ENCODE measurements at places on chromosomes 4 and X. TPM values are rescaled to one million over a fixed set of nuclear protein-coding genes. Genes with fewer than 3 reads are reported as not detected.

- no peak for DNase-seq
These were observed 32.7 kb upstream of the TCEANC start for GRCh38 chrX:13620207-13620606.

DNA sequence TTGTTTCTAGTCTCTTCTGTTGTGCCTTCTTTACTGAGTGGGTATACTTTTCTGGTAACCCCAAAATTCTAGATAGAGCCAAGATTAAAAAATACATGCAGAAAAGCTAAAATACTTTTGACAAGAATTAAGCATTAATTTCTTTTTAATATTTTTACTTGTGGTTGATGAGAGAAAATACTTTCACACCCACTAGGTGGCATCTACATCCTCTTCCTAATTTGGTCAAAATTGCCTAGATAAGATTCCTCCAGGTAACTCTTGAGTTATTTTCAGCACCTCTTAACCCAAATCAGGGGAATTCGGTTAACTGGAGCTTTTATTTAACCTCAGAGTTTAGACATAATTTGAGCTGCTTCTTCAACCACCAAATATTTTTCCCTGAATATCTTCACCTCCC lies 28.4 kb upstream of the COX7B2 start:
- DNase-seq, result no peak

DNA sequence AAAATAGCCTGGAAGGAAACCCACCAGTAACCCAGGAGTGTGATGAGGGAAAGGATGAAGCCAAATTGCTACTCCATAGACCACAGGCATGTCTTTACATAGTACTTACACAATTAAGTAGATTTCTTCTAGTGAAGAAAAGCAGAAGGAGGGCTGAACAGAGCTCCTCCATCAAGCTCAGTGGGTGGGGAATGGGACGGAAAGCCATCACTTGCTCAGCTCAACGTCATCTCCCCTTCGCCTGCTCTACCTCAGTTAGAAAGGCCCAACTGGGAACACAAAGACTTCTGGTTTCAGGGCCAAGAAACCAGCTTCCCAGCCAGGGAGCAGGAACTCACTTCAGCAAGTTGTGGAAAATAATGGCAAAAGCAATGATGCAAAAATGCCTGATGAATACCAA lies 36.6 kb downstream of the ADGRG2 start:
- no peak for DNase-seq

- peak; percentile 48 for DNase-seq
These were observed 63.6 kb downstream of the STARD8 start for GRCh38 chrX:68710870-68711576.

DNA sequence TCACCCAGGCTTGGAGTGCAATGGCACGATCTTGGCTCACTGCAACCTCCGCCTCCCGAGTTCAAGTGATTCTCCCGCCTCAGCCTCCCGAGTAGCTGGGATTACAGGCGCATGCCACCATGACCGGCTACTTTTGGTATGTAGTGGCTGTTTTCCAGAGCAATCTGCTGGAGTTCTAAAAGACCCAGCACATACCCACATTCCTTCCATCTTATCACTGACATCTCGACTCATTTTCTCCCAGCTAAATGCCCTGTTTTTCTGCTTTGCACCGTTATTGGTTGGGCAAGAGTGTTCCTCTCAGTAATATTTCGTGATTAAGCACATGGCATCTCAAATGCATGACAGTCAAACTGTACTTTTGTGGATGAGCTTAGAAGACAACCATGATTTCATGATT lies 53.7 kb downstream of the PRKX start:
- no peak for DNase-seq

DNA sequence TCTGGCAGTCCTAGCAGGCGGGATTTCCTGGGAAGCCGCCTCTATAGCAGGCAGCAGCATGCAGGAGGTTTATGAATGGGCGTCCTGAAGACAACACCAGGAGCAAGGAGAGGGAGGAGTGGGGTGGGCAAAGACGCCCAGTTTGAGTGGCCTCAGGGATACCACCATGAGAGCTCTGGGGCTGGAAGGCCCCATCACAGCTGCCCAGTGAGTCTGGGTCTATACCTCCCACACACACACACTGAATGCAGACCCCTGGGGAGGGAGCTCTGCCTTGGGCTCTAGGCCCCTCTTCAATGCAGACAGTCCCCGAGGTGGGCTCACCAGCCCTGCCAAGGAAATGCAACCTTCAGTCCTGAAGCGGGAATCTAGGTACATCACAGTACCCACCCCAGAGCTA lies 98.6 kb downstream of the AFAP1 start:
- DNase-seq, result no peak

- DNase-seq, result no peak
These were observed 174.8 kb upstream of the CXCL13 start for GRCh38 chr4:77430847-77431246.

The CLDN22 gene
- not detected for total RNA-seq

The GYPE gene
- total RNA-seq, result not detected

All from activated CD4-positive, alpha-beta T cell treated with anti-CD3 and anti-CD28 coated beads for 36 hours (primary cell).